ENCODE measurements at places on chromosomes 13 and 19.

DNA sequence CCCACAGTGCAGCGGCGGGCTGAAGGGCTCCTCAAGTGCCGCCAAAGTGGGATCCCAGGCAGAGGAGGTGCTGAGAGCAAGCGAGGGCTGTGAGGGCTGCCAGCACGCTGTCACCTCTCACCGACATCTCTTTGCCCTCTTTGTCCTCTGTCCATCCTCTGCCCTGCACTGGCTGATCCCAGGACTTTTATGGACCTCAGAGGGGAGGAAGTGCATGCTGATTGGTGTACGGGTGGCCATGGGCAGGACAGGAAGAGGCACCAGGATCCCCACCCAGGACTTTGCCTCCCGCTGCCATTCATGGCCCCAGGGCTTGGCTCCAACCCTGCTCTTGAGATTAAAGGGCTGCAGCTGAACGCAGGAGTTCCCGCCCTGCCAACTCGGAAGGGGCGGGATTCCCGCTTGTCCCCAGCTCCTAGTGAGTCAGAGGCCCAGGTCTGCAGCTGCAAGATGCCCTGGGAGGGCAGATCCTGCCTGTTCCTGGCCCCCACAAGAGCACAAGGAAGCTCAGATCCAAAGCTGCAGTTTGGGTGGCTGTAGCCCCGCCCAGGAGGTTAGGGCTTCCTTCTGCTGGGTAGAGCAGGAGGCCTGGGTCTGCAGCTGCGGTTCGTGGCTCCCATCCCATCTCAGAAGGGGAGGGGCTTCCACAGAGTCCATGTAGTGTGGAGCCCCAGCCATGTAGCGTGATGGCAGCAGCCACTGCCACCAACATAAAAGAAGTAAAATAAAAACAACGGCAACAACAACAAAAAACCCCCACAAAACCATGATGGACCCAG, 1716.7 kb downstream of the SLITRK1 start:
- DNase-seq: no peak

DNA sequence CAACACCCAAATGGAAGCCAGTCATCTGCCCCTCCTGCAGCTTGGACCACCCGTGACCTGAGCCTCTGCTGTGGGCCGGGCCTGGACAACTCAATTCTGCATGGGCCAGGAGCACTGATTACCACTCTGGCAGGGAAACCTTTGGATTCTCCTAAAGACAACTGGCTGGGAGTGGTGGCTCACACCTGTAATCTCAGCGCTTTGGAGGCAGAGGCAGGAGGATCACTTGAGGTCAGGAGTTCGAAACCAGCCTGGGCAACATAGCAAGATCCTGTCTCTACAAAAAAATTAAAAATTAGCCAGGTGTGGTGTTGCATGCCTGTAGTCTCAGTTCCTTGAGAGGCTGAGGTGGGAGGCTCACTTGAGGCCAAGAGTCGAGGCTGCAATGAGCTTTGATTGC, 6.5 kb downstream of the EPS15L1 start:
- no peak for DNase-seq

GRCh38 chr19:4991996-4992698, 23.2 kb downstream of the KDM4B start:
- no peak for DNase-seq

DNA sequence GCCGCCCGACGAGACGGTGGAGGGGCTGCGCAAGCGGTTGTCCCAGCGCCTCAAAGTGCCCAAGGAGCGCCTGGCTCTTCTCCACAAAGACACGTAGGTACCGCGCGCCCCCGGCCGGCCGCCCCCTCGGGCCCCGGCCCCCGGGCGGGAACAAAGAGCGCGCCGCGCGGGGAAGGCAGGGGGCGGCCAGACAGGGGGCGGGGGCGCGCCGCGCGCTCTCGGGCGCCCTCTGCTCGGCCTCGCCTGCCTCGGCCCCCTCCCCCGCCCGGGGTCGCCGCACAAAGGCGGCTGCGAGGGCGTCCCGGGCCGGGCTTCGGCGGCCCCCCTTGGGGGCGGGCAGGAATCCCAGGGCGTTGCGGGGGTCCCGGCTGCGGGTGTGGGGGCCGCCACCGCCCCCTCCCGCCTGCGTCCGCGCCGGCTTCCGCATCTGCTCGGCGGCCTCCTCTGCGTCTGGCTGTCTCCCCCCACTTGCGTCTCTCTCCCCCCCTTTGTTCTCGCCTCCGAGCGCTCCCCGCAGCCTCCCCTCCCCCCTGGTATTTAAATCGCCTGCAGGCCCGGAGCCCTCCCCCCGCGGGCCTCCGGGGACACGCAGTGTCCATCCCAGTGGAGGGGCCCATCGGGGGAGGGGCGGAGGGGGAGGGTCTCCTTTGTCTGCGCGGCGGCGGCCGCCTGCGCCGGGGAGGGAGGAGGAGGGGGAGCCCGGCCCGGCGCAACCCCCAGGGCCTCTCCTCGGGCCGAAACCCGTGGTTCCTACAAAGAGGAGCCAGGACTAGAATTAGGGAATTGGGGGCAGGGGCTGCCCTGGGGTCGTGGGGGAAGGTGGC, 2.3 kb downstream of the MIDN start:
- DNase-seq: peak; percentile 71

- DNase-seq: no peak
These were observed 29.8 kb upstream of the ASF1B start for GRCh38 chr19:14165990-14166830.

DNA sequence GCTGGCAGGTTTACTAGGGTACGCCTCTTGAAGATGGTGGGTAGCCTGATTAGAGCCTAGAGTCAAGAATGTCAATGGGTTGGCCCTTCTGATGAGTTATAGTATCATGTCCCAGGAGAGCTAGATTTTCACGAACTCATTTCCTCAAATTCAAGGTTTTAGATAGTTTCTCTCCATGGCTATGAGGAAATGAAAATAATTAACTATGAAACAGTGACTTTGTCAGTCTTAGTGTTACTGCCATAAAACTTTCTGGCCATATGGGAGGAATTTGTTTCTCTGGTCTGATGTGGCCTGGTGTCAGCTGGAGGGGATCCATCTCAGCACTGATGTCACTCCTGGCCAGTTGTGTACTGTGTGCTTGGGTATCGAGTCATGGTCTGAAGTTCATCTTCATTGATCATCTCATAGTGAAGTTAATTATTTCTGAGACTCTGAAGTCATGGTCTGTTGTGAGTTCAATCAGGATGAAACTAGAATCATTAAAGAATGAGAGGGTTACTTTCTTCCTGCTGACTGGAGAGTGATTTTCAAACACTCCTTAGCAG, 49.4 kb upstream of the TNFSF11 start:
- DNase-seq: peak; percentile 24

- DNase-seq: no peak
These were observed 8.7 kb upstream of the CKM start for GRCh38 chr19:45331411-45331810.

- DNase-seq: no peak
These were observed 21.4 kb downstream of the MIR17HG start for GRCh38 chr13:91368676-91369440.

DNA sequence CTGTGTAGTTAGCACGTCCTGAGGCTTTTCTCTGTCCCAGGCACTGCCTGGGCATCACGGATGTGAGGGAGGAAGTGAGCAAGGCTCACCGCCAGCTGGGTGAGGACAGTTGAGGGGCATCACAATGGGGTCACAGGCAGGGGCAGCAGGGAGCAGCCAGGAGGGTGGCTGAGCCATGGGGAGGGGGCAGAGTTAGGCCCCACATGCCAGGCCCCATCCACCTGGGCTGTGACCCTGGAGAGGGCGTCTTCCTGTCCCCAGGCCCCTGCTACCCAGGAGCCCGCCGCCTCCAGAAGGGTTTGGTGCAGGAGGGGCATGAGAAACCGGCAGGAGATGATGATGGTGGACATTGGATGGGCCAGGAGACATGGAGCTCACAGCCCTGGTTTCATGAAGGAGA, 56.8 kb upstream of the F7 start:
- no peak for DNase-seq

- peak; percentile 70 for DNase-seq
These were observed 748 bp downstream of the LMNB2 start for GRCh38 chr19:2455851-2456570.

DNA sequence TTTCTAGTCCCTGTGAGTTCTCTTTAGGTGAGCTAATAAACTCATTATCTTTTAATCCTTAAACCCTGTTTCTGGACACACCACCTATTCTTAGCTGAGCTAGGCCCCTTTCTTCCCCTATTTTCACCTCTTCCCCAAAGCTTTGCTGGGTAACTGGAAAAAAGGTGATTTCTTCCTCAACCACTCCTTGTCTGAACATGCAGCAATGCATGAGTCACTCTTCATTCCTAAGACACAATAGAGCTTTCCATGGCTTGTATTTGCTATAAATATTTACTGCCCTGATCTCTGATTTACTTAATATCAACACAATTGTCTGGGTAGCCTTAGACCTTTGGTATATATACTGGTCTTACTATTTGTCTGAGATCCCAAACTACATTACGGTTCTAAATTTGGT, 370.9 kb downstream of the KLF5 start:
- no peak for DNase-seq

DNA sequence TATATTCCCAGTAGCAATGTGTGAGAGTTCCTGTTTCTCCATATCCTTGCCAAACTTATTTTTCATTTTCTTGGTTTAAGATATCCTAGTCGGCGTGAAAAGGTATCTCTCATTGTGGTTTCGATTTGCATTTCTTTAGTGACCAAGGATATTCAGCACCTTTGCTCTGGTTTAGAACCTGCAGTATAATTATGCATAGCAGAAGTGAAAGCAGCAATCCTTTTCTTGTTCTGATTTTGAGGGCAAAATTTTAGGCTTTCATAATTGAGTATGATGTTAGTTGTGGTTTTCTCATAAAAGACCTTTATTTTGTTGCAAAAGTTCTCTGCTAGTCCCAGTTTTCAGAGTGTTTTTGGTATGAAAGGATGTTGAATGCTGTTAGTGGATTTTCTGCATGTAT, 491.0 kb downstream of the FGF9 start:
- DNase-seq: peak; percentile 77

GRCh38 chr19:39759457-39760184, 19.0 kb upstream of the LEUTX start:
- peak; percentile 71 for DNase-seq

GRCh38 chr19:50178859-50179537, 15.9 kb upstream of the IZUMO2 start:
- peak; percentile 55 for DNase-seq

DNA sequence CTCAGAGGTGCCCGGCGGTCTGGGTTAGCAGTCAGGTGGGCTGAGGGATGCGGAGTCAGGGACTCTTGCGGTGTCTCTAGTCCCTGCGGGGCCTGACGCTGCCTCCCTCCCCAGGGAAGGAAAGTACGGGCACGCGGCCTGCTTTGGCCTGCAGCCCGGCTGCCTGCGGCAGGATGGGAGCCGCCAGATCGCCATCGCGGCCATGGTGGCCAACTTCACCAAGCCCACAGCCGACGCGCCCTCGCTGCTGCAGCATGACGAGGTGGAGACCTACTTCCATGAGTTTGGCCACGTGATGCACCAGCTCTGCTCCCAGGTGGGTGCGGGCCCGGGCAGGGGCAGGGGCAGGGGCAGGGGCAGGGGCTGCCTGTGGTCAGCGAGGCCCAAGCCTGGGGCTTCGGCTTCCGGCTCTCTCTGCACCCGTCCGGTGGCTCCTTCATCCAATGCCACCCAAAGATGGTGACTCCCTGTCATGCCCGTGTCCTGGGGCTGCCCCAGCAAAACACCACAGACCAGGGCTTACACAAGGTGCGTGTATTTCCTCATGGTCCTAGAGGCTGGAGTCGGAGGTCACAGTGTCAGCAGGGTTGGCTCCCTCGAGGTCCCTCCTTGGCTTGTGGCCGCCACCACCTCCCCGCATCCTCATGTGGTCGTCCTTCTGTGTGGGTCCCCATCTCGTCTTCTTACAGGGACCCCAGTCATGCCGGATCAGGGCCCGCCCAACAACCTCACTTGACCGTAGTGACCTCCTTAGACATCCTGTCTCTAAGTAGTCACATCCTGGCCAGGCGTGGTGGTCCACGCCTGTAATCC, 11.3 kb upstream of the ZNF554 start:
- DNase-seq: no peak

DNA sequence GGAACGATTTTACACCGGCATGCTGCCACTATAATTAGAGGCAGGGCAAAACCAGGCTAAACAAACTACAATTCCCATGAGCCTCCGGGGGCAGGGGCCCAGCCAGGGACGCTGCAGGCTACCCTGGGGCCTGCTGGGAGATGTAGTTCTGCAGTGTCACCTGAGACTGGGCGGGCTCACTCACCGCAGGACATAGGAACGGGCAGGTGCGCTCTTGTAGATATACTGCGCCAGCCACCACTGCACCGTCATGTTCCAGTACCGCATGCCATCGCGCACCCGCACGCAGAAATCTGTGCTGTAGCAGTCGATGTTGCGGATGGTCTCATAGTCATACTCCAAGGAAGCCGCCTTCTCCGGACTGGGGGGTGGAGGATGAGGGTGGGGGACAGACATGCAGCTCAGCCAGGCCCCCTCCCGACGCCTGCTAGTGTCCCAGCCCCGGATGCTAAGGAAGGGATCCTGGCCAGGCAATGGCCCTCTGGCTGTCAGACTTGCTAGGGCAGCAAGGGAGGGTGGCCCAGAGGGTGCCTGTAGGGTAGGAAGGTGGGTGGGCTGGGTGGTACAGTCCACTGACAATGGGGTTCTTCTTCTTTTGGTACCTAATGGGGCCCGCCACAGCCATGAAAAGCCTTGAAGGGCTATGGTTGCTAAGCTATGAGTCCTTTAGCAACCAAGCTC, 5.8 kb upstream of the TMC4 start:
- DNase-seq: no peak

DNA sequence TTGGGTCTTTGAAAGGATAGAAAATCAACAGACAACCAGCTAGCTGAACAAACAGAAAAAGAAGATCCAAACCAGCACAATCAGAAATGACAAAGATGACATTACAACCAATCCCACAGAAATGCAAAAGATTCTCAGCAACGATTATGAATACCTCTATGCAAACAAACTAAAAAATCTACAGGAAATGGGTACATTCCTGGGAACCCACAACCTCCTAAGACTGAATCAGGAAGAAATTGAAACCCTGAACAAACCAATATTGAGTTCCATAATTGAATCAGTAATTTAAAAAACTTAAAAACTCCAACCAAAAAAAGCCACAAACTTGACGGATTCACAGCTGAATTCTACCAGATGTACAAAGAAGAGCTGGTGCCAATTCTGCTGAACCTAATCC, 20.9 kb upstream of the C1QTNF9B start:
- DNase-seq: no peak

DNA sequence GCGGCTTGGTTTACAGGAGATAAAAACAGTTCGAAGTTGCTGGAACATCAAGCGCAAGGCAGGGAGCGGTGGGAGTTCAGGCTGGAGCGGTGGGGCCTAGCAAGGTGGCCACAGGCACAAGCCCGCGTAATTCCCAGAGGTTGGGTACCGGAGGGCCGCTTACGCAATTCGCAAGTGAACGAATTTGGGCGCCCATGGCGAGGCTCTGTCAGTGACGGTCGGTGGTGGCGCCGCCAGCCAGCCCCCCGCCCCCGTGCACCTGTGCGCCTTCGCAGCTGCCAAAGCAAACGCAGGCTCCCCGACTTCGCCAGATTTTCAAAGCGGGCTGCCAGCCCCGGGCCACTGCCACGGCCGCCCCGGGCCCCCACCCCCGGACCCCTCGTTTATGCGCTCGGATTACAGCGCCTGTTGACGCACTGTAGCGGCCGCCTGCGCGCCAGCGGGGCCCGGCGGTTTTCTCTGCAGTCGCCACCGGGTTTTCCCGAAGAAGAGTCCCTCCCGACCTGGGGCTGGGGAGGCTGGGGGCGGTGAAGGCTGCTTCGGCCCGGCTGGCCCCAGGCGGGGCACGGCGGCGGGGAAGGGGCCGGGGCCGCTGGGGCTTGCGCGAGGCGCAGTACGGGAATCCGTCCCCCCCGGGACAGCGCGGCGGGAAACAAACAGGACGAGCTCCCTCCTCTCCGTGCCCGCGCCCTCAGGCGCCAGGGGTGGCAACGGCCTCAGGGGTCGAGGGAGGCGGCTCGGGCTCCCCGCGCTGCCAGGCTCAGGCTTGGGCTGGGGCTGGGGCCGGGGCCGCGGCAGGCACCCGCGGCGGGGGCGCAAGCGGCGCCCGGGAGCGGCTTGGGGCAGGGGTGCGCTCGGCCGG, 709 bp downstream of the N4BP2L1 start:
- DNase-seq: peak; percentile 79
